Epithelial cell of umbilical artery (primary cell): ENCODE measurements at places on chromosomes 7 and 10. TPM values are rescaled to one million over a fixed set of nuclear protein-coding genes. Genes with fewer than 3 reads are reported as not detected.

Gene CYP3A4
- not detected in 2 replicates for total RNA-seq

Gene PLXDC2
- total RNA-seq = under 0.01 and 0.15 TPM in 2 replicates

Gene GPR15LG
- not detected in 2 replicates for total RNA-seq

Gene PGAM1
- 376 and 402 TPM in 2 replicates for total RNA-seq

Gene AKR1E2
- 18.8 and 26.1 TPM in 2 replicates for total RNA-seq

Gene GIMAP6
- total RNA-seq = 115 and 116 TPM in 2 replicates

Gene NUTM2E
- under 0.01 TPM in 1 of 2 replicates, not detected in the other for total RNA-seq

Gene GLI3
- 2.3 and 3.9 TPM in 2 replicates for total RNA-seq

Gene UNCX
- total RNA-seq = not detected in 2 replicates

Gene CTAGE15
- 0.30 TPM in 1 of 2 replicates, not detected in the other for total RNA-seq

Gene HMX3
- total RNA-seq = not detected in 2 replicates

Gene EIF4EBP2
- 14.4 and 15.3 TPM in 2 replicates for total RNA-seq
